ENCODE measurements at places on chromosomes 13 and 19.

DNA sequence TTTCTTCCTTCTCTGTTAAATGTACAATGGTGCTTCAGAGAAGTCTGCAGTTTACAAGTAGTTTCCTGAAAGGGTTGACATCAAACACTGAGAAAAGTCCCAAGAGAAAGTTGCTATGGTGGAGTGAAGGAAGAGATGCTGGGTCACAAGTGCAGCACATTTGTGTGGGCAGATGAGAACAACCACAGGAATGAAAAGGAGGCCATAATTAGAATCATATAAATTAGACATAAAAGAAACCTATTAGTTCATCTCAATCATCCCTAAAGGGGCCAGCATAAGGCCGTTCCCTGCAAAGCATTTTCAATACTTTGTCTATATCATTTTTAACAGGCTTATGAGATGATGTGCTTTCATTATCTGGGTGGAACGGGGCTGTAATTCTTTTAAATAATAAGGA is 359.2 kb downstream of the IRS2 start:
- peak; percentile 39 for DNase-seq

DNA sequence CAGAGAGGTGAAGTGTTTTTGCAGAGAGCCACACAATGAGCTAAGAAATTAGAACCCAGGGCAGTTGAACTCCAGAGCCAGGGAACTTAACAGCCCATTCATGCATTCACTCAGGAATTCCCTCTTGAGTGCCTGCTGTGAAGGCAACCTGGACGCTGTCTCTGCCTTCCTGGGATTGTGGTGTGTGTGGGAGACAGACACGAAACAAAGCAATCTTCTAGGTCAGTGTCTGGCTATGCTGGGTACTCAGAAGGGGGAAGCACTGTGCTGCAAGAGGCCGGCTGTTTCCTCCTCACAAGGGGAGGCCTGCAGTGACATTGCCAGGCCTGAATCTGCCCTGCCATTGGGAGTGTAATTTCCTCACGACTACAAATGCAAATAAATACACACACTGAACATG is 9.7 kb downstream of the BCKDHA start:
- no peak for DNase-seq

- DNase-seq: no peak
Observed at GRCh38 chr13:24182703-24183081, 22.2 kb downstream of the SPATA13 start.

DNA sequence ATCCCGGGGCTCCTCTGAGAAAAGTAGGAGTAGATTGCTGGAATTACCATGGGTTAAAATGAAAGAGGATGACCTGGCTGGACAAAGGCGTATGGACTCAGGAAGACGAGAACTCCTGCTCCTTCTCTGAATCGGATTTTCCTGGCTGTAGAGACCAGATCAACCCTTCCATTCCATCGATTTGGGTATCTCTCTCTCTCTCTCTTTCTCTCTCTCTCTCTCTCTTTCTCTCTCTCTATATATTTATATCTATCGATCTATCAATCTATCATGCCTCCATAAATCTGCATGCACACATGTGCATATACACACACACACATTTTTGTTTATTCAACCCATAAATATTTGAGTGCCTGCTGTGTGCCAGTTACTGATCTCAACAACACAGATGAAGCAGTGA is 234.9 kb downstream of the LMO7 start:
- no peak for DNase-seq

GRCh38 chr13:62305756-62306155 is 890.1 kb upstream of the PCDH20 start:
- no peak for DNase-seq

GRCh38 chr13:26599403-26599802 is 41.9 kb downstream of the WASF3 start:
- no peak for DNase-seq

- no peak for DNase-seq
Observed at GRCh38 chr13:60661521-60661920, 264.5 kb downstream of the TDRD3 start.

- DNase-seq: peak; percentile 58
Observed at GRCh38 chr13:24180750-24181377, 20.3 kb downstream of the SPATA13 start.

- DNase-seq: no peak
Observed at GRCh38 chr19:7953060-7953459, 9.6 kb upstream of the TIMM44 start.

- no peak for DNase-seq
Observed at GRCh38 chr13:21429211-21429610, 29.9 kb downstream of the ZDHHC20 start.

- DNase-seq: no peak
Observed at GRCh38 chr13:43543331-43543730, 243.4 kb downstream of the ENOX1 start.

DNA sequence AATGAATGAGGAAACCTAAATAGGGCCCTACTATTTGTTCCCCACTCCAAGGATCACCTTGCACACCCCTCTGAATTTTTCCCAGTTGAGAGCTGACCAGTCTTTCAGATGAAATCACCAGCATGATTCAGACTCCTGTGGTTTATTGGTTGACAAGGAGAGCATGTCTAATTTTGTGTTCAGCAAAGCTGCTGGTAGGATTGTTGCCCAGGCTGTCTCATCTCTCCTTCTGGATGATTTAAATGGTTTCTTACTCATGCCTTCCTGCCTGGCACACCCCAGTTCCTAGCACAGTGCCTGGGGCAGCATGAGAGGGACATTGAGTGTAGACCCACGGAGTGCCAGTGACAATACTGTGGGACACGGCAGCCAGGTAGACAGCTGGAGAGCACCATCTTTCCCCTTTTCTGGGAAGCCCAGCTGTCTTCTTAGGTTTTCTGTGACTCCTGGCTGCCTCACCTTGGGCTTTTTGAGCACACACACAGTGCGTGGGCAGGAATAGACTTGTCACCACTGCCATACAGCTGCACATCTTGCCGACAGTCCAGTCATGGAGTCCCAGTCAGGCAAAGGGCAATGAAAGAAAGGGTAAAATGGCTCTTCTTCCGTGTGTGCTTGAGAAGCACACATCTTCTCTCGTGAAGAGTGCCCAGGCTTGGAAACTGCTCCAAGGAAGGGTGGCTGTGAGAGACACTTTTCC is 12.3 kb downstream of the FGF9 start:
- peak; percentile 79 for DNase-seq

DNA sequence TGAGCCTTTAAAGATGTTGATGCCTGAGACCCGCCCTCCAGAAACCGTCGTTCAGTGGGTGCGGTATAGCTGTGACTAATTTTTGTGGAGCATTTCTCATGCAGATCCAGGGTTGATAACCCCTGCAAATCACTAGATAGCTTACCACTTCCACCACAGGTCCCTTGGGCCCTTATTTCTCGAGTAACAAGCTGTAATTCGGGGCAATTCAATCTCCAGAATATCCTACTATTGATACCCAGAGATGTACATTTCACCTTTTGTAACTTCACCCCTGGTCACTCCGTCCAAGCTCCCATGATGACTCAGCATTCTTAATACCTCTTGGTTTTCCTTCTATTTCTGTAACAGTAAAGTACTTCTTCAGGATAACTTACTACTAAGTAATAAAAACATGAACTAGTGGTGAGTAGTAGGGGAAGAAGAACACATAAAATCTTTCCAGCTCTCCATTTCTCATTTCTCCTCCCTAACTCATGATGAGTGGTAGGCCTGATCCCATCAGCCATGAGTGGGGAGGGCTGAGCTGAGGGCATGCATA is 71.9 kb upstream of the UBL3 start:
- peak; percentile 79 for DNase-seq

GRCh38 chr13:28671126-28671792 is 12.3 kb downstream of the POMP start:
- DNase-seq: no peak

- no peak for DNase-seq
Observed at GRCh38 chr13:44022196-44022595, 142.5 kb downstream of the LACC1 start.

GRCh38 chr13:98751861-98752466 is 508 bp downstream of the SLC15A1 start:
- DNase-seq: peak; percentile 13

- no peak for DNase-seq
Observed at GRCh38 chr19:3189702-3190469, 4.2 kb downstream of the NCLN start.

- DNase-seq: no peak
Observed at GRCh38 chr19:34310494-34310981, 54.5 kb upstream of the GPI start.

GRCh38 chr19:7748756-7749155 is 1.4 kb upstream of the CD209 start:
- DNase-seq: no peak

DNA sequence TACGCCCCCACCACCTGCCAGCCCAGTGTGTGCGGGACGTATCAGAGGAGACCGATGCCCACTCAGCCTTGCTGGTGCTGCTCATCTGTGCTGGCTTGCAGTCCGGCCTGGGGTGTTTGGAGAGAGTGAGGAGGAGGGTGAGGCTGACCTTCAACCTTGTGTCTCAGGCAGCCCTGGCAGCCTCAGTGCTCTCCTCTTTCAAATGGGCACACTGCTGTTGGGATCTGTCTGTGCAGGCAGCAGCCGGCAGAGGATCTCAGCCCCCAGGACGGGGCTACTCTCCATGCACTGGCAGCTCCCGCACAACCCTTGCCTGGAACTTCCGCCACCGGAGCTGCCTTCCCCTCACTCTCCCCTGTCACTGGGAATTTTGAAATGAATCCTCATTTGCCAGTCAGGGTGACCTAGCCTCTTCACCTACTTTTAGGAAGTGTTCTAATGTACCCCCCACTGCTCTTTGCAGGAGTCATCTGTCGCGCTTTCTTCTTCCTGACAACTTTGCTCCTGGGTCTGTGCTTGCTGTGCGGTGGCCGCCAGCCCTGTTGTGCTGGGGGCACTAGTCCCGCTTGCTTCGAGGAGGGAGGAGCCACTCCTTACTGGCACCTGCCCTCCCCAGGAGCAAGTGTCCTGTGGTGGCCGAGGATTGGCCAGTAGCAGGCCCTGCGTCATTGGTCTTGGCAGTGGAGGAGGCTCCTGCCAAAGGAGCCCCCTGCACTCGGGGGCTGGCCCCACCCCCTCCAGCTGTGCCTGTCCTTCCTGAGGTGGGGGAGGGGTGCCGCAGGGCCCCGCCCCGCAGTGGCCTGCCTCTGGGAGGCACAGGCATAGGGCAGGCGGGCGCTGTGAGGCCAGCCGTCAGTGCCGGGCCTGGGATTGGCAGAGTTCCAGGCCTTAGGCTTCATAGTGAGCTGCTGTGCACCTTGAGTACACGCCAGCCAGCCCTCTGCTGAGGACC is 53.4 kb downstream of the TSSK6 start:
- DNase-seq: peak; percentile 66

GRCh38 chr19:28644169-28644775 is 568.7 kb downstream of the UQCRFS1 start:
- no peak for DNase-seq

DNA sequence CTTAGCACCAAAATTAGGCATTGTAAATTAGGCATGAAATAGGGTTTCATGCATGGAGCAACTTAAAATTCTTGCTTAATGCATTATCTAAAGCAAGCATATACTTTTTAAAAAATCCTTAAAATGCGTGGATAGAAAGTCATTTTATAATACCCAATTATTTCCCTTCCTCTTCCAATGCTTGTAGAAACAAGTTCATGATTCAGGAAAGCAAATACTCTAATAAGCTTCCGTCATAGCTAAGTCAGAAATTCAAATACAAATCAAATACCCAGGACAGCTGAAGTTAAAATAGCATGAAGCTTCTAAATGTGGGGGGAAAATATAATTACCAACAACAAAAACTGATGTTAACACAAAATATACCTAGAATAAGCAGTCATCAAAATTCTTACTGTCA is 89.1 kb downstream of the COL4A1 start:
- DNase-seq: no peak

GRCh38 chr19:35398570-35398969 is 27.7 kb downstream of the GPR42 start:
- DNase-seq: no peak

DNA sequence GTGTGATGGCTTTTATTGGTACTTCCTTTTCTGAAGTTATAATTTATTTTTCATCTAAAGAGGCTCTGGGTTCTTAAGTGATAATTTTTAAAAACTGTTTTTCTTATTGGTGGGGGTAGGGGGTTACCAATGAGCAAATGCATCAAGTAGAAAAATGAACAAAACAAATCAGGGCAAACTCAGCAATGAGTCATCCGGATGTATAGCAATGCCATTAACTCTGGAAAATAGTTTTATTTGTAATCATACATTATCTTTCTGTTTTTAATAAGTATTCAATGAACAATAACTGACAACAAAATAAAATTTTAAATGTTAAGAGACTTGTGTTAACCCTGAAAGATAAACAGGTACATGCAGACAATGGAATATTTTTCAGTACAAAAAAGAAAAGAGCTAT is 67.6 kb downstream of the UFM1 start:
- DNase-seq: no peak

DNA sequence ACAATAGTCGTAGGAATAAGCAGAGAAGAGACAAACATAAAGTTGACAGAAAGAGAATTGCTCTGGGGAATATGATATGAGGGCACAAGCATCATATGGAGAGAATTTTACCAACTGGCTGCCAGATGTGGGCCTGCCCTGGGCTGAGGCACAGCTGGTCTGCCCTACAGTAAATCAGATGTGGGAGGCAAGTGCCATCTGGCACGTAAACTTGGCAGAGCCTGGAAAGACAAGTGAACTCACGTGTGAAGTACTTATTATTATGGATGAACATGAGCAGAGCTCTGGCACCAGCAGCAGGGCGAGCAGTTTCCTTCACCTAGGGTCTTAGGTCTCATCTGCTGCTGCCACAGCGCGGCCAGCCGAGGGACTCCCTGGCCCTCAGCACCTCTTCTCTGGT is 20.6 kb downstream of the PCDH8 start:
- DNase-seq: no peak

DNA sequence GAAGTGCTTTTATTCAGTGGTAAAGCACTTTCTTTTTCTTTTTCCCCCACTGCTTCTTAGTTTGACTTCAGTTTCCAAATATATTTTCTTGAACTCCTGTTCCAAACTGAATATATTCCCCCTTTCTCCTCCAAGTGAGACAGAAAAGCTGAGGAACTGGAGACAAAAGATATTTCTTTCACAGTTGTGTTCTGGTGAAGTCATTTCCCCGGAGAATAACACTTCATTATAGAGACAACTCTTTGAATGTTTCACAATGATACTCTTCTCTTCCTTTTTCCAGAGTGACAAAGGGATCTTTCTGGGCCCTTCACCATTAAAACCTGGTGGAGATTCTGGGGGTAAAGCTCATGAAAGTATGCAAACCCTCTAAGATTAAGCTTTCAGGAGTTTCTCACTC is 860.8 kb upstream of the SLITRK5 start:
- no peak for DNase-seq

GRCh38 chr13:42804244-42804874 is 23.0 kb downstream of the FAM216B start:
- no peak for DNase-seq

- no peak for DNase-seq
Observed at GRCh38 chr13:26179344-26179743, 42.8 kb downstream of the RNF6 start.

DNA sequence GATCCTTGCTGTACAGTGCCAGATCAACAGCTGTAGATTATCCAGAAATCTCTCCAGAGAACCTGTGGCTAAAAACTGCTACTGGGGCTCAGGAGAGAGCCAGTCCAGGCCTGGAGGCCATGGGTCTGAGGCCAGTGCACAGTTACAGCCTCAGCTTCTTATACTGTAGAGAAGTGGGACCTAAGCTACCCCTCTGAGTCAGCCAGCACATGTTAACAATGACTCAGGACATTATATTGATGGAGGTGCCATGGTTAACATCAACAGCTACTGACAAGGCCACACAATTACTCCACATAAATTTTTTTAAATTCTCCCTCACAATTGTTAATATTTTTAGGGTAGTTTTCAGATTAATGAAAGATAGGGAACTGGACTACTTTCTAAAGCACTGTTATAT is 138.5 kb downstream of the RBM26 start:
- DNase-seq: no peak

Data from astrocyte of the spinal cord (primary cell).